ENCODE measurements at places on chromosomes 6 and 20.

DNA sequence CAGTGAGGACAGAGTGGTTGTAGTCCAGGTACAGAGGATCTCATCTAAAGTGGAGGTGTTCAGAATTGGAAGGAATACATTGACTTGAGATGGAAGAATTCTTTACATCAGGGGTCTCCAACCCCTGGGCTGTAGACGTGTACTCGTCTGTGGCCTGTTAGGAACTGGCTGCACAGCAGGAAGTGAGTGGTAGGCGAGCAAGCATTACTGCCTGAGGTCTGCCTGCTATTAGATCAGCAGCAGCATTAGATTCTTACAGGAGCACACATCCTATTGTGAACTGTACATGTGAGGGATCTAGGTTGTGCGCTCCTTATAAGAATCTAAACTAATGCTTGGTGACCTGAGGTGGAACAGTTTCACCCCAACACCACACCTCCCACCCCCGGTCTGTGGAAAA lies 121.1 kb downstream of the CDKAL1 start:
- peak; percentile 26 for DNase-seq

GRCh38 chr6:44266347-44266746 lies 996 bp upstream of the NFKBIE start:
- no peak for DNase-seq

GRCh38 chr6:49647476-49647875 lies 10.8 kb upstream of the RHAG start:
- DNase-seq, result no peak

DNA sequence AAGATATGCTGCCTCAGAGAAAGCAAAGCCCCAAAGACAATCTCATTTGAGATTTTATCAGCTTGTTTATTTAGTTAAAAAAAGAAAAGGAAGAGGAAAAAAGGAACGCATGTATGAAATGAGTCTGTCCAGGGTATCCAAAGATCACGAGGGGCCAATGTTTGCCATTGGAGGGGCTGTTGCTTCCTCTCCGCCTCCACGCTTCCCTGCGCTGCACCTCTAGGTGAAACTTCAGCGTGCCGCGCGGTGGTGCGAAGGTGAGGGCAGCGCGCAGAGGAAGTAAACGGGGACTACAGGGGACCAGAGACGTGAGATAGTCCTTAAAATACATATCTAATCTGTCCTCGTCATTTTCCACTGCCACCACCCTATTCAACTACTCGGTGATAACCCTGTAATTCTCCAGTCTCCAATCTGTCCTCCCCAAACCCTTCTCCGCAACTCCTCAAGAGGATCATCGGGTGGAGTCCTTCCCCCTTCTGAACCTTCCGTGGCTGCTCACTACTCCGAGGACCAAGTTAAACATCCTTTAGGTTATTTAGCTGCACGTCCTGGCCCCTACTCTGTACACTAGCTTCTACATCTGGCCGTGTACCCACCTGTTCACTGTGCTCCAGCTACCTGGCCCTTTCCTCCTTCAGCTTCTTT lies 1.1 kb upstream of the DCBLD1 start:
- DNase-seq, result no peak

DNA sequence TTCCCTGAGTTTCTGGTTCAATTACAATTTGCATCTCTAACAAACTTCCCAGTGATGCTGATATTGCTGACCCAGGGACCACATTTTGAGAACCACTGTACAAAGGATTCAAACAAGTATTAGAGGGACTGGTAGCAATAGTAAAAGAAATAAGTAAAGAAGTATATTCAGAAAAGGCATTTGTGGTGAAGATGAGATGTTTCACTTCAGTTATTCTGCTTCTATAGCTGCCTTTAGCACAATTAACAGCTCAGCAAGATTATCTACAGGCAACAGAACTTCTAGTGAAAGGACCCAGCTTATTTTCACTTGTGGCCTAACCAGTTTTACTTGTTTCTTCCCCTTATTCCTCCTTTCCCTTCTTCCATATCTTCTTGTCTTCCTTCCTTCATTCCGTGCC lies 149.4 kb downstream of the PHF3 start:
- no peak for DNase-seq

- DNase-seq, result peak; percentile 70
Observed at GRCh38 chr6:129671442-129672340, 38.3 kb downstream of the ARHGAP18 start.

DNA sequence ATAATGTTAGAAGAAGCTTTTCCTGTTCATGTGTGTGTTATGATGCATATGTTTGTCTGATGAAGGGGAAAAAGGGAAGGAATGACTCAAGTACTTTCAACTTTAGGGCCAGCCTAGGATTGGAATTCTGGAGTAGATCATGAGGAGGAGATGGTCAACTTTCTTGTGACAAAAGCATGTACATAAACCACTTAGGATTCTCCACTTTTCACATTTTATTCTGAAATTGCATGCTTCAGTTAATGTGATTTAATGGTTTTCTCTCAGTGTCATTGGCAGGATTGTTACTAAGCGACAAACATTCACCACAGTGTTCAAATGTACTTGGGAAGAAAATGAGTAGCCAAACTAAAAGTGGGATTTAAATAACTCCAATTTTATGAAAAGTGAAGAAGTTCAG lies 80.1 kb downstream of the UTRN start:
- no peak for DNase-seq

DNA sequence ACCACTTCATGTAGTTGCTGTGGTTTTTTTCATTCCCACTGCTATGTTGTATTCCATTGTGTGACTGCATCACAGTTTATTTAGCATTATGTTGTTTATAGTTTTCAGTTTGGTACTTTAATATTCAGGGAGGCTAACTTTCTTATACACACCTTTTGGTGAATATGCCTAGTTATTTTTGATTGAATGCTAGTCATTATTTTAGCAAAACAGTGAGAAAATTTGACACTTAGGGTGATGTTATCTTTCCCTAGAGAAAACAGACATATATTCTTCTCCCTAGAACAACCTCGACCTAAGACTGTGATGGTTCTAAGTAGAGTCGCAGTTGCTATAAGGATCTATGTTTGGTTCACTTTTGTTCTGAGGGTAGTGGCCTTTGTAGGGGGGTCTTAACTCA lies 120.8 kb upstream of the B3GAT2 start:
- DNase-seq, result no peak

DNA sequence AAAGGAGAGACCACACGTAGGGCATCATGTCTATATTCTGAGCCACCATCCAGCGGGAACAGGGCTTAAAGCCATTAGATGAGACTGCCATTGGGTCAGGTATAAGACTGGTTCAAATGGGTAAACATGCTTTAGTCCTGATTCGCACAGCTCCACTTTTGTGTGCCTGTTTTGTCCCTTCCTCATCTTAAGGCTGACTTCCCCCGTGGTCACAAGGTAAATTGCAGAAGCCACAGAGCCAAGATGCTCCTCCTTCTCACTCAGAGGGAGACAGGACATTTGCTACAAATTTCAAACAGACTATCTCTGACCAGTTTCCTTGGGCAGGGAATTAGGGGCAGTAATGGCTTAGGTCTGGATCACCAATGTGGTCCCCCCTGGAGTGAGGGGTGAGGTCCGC lies 11.4 kb upstream of the IFNGR1 start:
- DNase-seq, result no peak

DNA sequence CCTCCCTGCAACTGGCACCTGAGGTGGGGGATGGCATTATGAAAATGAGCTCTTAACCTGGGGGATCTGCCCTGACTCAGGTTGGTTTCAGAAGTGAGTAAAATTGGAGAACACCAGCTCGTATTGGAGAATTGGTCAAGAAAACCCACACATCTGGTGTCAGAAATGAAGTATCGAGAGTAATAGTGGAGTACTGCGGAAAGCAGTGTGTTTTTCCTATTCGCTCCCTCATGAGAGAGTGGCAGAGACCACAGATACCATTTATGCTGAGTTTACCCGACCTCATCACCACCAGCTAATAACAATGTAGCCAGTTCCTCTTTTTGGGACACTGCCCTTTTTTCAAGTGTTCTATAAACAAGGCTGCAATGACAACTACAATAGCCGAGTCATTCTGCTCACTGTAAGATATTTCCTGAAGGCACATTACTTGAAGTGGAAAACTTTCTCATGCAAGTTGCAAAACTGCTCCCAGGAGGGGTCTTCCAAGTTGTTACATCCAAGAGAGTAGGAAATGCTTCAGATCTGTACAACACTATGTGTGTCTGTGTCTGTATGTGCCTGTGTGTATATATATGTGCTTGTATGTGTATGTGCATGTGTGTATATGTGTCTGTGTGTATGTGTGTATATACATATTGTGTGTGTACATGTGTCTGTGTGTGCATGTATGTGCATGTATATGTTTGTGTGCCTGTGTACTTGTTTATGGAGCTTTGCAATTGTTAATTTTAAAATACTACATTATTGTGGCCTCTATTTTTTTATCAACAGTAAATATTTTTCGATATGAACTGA lies 106.0 kb upstream of the CST7 start:
- no peak for DNase-seq

GRCh38 chr6:153958860-153959259 lies 80.2 kb upstream of the OPRM1 start:
- DNase-seq, result no peak

GRCh38 chr6:322259-322930 lies 30.1 kb downstream of the DUSP22 start:
- DNase-seq, result no peak

GRCh38 chr20:32129863-32130262 lies 20.3 kb downstream of the TM9SF4 start:
- DNase-seq, result no peak

- DNase-seq, result no peak
Observed at GRCh38 chr6:35166520-35166919, 25.4 kb upstream of the TCP11 start.

- DNase-seq, result no peak
Observed at GRCh38 chr6:153623496-153623895, 415.5 kb upstream of the OPRM1 start.

DNA sequence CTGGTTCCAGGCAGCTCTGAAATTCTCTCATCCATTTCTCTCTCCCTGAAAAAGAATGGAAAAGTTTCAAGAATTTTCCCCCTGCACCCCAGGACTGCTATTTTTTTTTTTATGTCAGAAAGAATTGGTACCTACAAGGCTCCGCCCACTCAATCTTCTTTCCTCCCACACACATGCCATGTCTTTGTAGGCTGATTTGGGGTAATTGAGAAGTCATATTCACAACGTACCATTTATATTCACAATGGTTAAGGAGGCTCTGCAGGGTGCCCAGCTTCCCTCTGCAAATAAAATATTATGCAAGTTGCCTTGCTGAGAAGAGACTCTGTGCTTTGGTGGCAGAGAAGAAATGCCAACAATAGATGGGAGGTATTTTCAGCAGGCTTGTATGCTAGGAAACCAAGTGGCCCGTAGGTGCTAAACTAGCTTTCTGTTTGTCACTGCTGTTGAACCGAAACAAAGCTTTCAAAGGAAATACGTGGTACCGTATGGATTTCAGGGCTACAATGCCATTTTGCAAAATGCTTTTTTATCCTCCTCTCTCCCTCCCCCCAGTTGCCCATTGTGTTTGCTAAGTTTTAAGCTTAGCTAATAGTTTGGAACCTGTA lies 150.0 kb downstream of the PHACTR1 start:
- no peak for DNase-seq

- DNase-seq, result peak; percentile 53
Observed at GRCh38 chr20:2172305-2173175, 70.9 kb downstream of the STK35 start.

DNA sequence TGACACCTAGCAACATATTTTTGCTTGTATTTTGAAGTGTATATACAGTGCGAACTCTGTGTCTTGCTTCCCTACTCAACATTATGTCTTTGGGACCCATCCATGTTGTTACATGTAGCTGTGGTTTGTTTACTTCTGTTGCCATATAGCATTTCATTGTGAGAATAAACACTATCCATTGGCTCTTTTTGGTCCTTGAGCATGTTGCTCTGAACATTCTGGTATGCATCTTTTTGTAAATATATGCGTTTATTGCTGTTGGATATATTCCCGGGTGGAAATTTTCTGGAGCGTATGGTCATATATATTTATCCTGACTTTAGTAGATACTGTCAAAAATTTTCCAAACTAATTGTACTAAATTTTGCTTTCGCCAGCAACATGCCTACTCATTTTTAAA lies 222.5 kb upstream of the SPTLC3 start:
- DNase-seq, result no peak

- no peak for DNase-seq
Observed at GRCh38 chr6:108031968-108032367, 42.6 kb downstream of the OSTM1 start.

- DNase-seq, result peak; percentile 52
Observed at GRCh38 chr20:51036827-51037531, 14.1 kb upstream of the KCNG1 start.

DNA sequence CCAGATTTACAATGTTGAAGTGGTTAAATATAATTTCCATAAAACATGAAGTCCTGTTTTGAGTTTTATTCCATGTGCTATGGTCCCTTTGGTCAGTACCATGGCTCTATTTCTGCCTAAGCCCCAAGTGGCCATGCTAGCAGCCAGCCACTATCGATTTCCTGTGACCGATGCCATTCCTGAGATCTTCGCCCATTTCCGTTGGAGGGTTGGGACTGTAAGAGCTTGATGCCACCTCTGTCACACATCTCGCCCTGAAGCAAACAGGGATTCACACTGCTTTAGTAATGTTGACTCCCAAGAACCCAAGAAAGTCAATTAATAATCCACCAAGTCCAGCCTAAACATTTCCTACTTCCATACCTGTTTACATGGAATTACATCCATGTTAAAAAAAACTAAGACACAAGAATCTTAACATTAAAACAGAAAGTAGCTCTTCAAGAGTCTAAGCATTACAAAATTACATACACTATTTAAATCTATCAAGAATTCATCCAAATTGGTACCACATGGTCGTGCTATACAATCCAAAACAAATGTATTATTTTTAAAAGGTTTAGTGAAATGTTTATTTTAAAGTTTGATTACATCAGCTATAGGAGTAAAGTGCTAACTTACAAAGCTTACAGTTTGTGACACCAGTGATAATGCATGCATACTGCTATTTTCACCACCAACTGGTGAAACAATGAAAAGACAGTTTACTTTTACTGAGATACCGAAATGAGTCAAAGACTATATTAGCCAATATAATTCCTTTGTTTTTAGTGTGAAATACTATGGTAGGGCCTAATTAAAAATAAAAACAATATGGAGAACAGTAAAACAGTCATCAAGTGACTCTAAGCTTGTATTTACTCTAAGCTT lies 2.5 kb downstream of the RBM39 start:
- peak; percentile 62 for DNase-seq

- no peak for DNase-seq
Observed at GRCh38 chr20:49850463-49851230, 38.0 kb downstream of the SLC9A8 start.

DNA sequence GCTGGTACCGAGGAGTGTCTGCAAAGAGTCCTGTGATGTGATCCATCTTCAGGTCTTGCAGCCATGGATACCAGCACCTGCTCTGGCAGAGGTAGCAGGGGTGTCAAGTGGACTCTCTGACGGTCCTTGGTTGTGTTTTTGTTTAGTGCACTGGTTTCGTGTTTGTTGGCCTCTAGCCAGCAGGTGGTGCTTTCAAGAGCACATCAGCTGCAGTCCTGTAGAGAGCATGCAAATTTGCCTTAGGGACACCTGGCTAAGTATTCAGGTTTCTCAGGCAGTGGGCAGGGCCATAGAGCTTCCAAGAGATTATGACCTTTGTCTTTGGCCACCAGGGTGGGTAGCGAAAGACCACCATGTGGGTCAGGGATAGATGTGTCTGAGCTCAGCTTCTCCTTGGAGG lies 14.5 kb upstream of the RGS17 start:
- no peak for DNase-seq
